ENCODE measurements at places on chromosomes 16 and 17.

DNA sequence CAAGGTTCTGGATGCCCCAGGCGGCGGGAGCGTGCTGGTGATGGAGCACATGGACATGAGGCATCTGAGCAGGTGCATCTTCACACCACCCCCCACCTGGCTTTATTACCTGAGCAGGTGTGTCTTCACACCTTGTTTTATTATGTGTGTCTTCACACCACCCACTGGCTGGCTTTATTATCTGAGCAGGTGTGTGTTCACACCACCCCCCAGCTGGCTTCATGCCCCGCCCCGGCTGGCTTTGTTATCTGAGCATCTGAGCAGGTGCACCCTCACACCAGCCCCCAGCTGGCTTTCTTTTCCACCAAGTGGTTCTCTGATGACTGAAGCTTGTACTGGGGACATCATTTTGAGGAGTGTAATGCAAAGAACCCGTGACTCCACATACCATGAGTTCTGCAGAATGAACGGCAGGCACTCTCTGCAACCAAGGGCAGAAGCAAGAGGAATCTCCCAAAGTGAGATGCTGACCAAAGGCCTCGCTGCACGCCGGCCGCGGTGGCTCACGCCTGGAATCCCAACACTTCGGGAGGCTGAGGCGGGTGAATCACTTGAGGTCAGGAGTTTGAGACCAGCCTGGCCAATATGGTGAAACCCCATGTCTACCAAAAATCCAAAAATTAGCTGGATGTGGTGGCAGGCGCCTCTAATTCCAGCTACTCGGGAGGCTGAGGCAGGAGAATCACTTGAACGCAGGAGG, 2.6 kb downstream of the FN3KRP start:
- DNase-seq: no peak

DNA sequence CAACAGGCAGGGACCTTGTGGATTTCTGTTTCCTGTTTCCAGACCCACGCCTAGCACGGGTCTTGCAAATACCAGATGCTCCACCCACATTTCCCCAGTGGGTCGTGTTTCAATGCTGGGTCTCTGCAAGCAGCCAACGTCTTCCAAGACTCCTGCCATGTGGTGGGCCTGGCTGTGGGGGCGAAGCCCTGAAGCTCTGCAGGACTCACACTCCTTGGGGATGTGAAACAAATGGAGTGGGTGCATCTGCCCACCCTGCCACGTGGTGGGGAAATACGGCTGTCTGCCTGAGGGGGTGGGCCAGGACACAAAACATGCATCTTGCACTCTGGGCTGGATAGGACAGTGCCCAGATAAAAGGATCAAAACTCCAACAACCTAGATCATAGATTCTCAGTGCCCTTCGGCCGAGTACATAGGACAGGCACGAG, 32.6 kb downstream of the FA2H start:
- DNase-seq: no peak

DNA sequence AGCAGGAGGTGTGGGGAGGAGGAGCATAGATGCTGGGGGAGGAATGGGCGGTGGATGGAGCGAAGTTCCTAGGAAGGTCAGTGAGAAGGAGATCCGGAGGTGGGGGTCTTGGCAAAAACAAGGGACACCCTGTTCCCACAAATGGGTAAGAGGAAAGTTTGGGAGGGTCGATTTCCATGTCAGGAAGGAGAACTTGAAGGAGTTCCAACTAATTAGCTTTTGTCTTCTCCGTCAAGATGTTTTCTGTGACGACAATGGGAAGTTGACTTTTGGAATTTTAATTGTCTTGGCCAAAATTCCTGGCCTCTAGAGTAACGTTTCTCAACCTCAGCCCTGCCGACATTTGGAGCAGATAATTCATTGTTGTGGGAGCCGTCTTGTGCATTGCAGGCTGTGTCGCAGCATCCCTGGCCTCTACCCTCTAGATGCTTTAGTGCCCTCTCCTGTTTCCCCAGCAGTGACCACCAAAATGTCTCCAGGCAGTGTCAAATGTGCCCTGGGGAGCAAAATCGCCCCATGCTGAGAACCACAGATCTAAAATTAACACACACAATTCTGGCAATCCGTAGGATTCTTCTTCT, 97.1 kb downstream of the PITPNC1 start:
- no peak for DNase-seq

- DNase-seq: no peak
Measured at GRCh38 chr16:50260206-50261159, 5.9 kb upstream of the ADCY7 start.

DNA sequence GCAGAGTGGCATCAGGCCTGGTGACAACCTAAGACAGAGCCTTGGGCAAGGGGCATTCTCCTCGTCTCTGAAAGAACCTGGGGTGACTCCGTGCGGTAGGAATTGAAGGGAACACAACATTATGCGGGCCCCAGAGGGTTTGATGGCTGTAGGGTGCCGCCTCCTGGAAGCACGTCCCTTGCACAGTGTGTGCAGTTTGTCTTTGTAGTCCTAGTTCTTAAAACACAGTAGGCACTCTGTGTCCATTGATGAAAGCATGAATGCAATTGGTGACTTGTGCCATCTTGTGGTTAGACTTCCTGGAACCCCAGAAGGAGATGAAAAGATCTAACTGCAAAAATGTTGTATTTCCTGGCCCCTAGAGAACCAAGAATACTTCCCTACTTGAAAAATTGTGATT, 279.8 kb downstream of the UTP18 start:
- DNase-seq: no peak

DNA sequence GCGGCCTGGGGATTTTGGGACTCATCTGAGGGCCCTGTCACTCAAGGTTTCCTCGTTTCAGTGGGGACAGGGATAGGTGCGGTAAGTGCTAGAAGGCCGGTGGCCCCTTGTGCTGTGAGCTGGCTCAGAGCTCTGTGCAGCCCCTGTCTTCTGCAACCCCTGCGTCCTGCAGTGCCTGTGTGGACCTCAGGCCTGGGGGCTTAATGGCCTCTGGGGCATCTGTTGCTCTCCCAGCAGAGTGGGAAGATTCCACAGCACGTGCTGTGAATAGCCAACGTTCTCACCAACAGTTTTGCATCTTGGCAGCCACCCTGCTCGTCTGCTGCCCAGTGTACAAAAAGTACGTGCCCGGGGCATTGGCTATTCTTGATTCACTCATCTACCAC, 4.9 kb downstream of the FOXC2 start:
- DNase-seq: no peak

DNA sequence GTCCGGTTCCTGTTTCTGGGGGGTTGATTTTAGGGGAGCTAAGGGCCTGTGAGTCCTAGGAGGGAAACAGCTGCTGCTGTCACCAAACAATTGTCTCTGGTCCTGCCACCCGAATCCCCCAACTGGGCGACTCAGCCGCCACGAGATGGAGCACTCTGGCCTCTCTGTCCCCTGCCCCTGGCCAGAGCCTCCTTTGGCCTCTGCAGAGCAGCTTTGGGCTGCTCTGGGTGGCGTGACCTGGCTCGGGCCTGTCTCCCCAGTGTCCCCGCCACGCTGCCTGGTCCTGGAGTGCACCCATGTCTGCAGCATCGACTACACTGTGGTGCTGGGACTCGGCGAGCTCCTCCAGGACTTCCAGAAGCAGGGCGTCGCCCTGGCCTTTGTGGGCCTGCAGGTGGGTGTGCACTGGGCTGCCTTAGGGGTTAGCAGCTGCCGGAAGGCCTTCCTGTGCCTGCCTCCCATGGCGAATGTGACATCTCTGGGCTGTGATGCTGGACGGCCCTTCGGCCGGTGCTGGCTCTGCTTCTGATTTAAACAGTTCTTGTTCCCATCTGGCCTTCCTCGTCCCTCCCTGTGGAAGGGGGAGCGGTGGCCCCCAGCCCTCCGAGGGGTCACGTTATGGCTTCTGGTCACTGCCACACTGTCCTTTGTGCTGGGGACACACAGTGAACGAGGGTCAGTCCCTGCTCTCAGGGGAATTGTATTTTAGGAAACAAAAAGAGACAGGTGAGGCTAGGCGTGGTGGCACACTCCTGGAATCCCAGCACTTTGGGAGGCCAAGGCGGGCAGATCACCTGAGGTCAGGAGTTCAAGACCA, 11.6 kb upstream of the RNF213 start:
- DNase-seq: no peak

- DNase-seq: no peak
Measured at GRCh38 chr17:29054835-29055234, 11.9 kb downstream of the PIPOX start.

- DNase-seq: no peak
Measured at GRCh38 chr16:49269201-49269600, 12.4 kb downstream of the CBLN1 start.

- DNase-seq: no peak
Measured at GRCh38 chr17:42698736-42699414, 16.5 kb downstream of the CNTNAP1 start.

GRCh38 chr16:13171313-13171712, 269.9 kb downstream of the SHISA9 start:
- no peak for DNase-seq

DNA sequence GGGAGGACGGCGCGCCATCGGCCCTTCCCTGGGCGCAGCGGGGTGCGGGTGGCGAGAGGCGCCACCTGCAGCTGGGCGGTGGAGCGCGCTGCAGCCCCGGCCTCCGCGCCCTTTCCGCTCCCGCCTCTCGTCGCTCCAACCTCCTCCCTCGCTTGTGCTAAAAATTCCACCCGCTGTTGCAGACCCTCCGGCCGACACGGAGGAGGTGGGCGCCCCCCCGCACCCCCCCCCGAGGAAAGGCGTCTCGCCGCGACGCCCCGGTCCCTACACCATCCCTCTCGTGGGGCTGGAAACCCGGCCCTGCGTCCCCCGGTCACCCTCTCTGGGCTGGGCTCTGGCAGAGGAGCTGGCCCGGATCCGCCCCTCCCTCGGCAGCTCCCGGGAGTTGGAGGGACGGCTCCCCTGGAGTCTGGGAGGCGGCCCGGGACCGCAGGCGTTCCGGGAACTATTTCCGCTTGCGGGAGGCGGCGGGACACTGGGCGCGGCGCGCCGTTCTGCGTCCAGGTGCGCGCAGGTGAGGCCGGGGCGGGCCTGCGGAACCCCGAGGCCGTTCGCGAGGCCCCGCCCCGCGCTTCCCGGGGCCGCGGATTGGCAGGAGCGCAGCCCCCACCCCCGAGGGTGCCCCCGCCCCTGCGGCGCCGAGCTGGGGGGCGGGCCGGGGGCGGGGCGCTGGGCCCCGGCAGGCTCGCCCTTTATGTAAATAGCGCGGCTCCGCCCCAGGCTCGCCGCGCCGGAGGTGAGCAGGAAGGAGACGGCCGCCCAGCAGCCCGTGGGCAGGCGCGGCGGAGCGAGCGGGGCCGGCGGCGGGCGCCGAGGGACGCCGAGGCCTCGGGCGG, at the start of gene LLGL2:
TSS of gene LLGL2 (plus strand) at position 728 of the 836 bp plus-strand sequence. CDS start 17,730 bp downstream, outside the sequence.
- peak; percentile 83 for DNase-seq

GRCh38 chr16:49344401-49344800, 29.2 kb upstream of the C16orf78 start:
- no peak for DNase-seq

Measured in memory B cell (primary cell).